ENCODE measurements at places on chromosomes 12 and 14.

GRCh38 chr14:89309670-89310177 is 107.3 kb downstream of the FOXN3 start:
- H3K36me3 ChIP-seq, result no peaks in the 10 kb centered on the region
- H3K4me1 ChIP-seq, result peaks cover 6% of the 10 kb centered on the region
- H3K27me3 ChIP-seq, result no peaks in the 10 kb centered on the region
- no peak overlapping the region for H3K4me3 ChIP-seq
- no peak overlapping the region for H3K27ac ChIP-seq

GRCh38 chr14:95182379-95182778 is 25.1 kb upstream of the DICER1 start:
- H3K27me3 ChIP-seq, result no peaks in the 10 kb centered on the region
- no peak overlapping the region for H3K4me3 ChIP-seq
- H3K4me1 ChIP-seq, result peaks cover 19% of the 10 kb centered on the region
- H3K27ac ChIP-seq, result no peak overlapping the region

- no peak for DNase-seq
- H3K4me1 ChIP-seq, result no peaks in the 10 kb centered on the region
- H3K36me3 ChIP-seq, result no peaks in the 10 kb centered on the region
- H3K27me3 ChIP-seq, result no peaks in the 10 kb centered on the region
Measured at GRCh38 chr12:90543374-90543773, 411.6 kb downstream of the CCER1 start.

GRCh38 chr12:48678551-48679185 is 3.4 kb downstream of the KANSL2 start:
- DNase-seq, result no peak
- H3K27me3 ChIP-seq, result no peaks in the 10 kb centered on the region
- H3K4me3 ChIP-seq, result no peak overlapping the region
- H3K4me1 ChIP-seq, result peaks cover 18% of the 10 kb centered on the region
- peaks cover 66% of the 10 kb centered on the region for H3K36me3 ChIP-seq

- no peaks in the 10 kb centered on the region for H3K4me1 ChIP-seq
- H3K36me3 ChIP-seq, result no peaks in the 10 kb centered on the region
- no peak overlapping the region for H3K4me3 ChIP-seq
- no peak overlapping the region for H3K27ac ChIP-seq
- DNase-seq, result no peak
Measured at GRCh38 chr12:43872396-43872795, 36.5 kb downstream of the TMEM117 start.

GRCh38 chr14:68690089-68690958 is 102.5 kb downstream of the ZFP36L1 start:
- H3K4me1 ChIP-seq, result peaks cover 75% of the 10 kb centered on the region
- no peaks in the 10 kb centered on the region for H3K27me3 ChIP-seq
- no peaks in the 10 kb centered on the region for H3K36me3 ChIP-seq
